ENCODE measurements at places on chromosomes 12 and 14.

DNA sequence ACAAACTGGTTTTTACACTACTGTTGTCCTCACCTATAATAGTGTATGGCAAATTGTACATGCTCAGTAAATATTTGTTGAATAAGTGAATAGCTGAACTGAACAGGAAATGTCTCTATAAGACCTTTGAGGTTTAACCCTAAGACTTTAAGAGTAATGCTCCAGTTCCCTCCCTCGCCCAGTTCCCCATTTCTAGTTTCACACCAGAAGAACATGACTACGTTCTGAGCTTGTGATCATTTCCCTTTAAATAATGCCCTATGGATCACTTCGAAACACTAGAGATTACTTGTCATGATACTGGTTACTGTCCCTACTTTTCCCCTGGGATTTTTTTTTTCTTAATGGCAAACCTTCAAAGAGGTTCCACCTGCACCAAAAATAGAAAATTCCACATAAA is 69.3 kb downstream of the PRKD1 start:
- DNase-seq, result no peak

- peak; percentile 44 for DNase-seq
Observed at GRCh38 chr14:103109535-103110441, 13.5 kb upstream of the TNFAIP2 start.

GRCh38 chr14:105879867-105880561 is 353.6 kb downstream of the TMEM121 start:
- DNase-seq, result no peak

- no peak for DNase-seq
Observed at GRCh38 chr12:1474041-1474573, 120.3 kb downstream of the FBXL14 start.

GRCh38 chr12:44465139-44465538 is 411.0 kb downstream of the NELL2 start:
- no peak for DNase-seq
